NCI-H1694 (cell line): ENCODE measurements at places on chromosomes 2 and 18.

DNA sequence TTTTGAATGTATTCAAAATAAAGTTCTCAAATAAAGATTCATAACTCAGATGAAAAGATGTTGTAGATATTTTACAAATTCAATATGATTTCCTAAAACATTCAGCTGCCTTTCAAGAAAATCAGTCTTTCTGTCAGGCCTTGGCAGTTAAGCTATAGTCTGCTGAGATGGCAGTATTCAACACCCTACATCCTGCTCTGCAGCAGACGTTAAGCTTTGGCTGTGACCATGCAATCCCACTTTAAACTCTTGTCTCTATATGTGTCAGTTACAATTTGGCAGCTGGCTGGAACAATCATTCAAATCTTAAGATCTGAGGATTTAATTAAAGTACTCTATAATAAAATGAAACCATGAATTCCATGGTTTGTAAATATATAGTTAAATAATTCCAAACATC is 567.3 kb upstream of the ZNF804A start:
- no peak for DNase-seq

DNA sequence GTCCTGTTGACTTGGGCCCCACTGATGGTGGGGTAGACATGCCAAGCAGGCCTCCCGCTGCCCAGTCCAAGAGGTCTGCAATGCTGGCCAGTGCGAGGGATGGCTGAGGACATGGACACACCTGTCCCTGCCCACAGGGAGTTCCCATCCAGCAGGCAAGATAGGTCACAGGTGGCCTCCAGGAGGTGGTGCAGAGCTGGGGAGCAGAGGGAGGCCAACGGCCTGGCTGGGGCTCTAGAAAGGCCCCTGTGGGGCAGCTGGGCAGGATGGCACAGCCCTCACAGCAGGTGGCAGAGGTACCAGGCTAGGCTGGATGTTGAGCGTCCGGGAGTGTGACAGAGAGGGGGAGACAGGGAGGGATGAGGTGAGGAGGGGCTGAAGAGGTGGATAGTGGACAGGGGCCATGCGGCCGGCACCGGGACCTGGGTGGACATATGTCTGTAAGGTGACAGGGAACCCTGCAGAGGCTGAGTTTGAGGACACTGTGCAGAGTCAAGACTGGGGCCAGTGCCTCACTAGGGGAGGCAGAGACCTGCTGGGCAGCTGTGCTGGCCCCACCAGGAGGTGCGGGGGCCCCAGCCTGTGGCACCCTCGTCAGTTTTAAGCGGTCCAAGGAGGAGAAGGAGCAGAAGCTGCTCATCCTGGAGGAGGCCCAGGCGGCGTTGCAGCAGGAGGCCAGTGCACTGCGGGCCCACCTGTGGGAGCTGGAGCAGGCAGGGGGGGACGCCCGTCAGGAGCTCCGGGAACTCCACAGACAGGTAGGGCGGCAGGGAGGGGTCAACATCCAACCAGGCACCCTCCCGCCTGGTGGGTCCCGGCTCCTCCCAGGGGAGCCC is 34.3 kb upstream of the SNED1 start:
- DNase-seq, result no peak

DNA sequence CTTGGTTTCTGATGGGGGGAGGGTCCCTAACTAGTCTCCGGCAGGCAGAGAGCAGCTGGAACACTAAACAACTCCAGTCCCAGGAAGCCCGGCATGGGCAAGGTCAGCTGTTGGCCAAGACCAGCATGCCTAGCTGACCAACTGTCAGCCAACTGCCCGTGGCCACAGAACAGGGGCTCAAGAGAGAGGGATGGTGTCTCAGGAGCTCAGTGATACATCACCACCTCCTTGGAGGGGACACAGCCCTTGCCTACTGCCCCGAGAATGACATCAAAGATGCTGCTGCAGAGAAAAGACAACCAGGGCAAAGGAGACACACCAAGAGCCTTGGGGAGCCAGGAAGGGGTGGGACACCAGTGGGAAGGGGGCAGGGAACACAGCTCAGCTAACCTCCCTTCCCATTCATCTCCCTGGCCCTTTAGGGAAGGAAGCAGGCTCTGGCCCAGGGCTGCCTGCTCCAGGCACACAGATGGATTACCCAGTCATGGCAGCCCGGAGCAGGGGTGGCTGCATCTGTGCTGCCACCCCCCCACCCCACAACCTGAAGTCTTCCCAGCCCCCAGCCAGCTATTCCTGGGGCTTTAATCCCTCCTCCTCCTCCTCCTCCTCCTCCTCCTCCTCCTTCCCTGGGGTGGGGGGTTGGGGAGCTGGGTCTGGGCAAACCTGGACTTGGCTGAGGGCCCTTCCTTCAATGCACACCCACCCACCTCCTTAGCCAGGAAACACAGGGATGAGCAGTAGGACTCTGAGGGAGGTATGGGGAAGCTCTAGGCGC is 1.9 kb downstream of the BIN1 start:
- no peak for DNase-seq

DNA sequence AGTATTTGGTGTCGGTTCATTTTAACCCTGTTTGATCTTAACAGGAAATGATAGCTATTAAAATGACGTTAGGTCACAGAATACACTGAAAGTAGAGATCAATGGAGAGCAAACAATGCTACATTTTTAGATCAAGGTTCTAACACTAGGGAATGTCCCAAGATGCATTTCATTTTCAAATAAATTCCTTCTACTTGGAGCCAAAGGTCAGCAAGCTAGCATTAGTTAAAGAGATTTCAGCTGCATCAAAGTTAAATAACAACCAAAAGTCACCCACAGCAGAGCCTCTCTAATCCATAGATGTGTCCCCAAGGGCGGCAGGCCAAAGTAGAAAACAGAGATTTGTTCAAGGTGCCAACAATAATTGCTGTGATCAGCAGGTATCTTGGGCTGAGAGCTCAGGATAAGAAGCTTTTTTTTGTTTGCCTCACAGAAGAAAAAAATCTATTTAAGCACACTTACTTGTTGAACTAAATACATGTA is 1233.6 kb upstream of the TMEFF2 start:
- no peak for DNase-seq

- no peak for DNase-seq
Observed at GRCh38 chr2:149989447-149990063, 402.0 kb upstream of the MMADHC start.

DNA sequence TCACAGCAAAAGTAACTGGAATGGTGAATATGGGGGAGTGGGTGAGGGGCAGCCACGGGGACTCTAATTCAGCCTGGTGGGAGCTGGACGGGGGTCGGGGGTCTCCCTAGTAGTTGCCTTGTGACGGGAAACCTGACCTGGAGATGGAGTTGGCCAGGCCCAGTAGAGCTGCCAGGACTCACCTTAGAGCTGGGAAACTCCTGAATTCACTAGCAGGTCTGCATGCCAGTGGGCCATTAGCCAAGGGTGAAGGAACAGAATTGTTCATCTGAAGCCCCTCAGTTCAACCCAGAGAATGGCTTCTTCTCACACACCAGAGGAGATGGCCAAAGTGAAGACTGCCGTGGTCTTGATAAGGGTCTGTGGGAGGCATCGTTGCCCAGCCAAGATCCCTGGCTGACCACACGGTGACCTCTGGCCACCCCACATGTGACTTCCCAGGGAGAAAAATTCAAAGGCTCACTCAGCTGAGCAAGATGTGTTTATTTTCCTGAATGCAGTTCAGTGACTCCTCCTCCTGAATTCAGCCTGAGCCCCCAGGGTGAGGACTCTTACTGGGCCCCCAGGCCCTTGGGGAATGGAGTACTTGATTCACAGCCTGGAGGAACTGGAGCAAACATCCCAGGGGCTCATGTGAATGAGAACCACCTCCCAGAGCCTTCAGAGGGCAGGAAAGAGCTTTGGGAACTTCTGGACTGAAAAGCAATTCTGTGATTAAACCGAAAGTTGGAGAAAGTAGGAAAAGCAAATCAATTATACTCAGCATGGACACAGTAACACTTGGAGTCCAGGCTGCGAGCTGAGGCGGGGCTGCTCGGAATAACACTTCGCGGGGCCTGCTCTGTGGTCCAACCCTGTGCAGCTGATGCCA is 25.2 kb downstream of the MOCOS start:
- no peak for DNase-seq

DNA sequence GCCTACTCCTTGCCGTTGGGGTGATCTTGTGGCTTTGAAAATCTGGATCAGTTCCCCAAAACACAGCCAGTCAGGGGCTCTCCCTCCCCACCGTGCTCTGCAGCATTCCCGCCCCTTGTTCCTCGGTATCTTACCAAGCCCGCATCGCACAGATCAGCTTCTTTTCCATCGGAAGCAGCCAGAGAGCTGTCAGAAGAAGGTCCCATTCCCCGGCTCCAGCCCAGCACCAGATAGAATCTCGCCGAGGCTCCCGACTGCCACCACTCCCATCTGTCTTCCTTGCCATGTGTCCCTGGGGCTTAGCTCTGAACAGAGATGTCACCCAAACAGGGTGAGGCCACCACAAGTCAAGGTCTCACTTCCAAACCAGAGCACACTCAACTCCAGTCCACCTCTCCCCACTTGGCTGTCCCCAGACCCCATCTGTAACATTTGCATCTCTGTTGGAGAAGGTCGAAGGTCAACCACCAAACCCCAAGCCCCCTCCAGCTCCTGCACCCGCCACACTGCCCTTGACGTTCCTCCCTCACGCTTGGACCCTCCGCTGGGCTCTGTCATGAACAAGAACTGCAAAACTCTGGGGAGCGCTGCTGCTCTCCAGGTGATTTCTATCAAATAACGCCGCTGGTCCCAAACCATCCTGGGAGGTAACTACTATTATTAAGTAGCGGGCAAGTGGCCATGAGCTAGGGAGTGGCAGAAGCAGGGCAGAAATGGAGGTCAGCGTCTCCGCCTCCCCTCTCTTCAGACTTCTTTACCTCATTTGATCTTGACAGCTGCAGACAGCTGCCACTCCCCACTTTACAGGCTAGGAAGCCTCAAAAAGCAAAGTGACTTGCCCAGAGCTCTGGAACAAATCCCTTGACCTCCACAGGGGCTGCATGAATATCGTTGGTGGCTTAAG is 70.0 kb upstream of the TAF1B start:
- no peak for DNase-seq

DNA sequence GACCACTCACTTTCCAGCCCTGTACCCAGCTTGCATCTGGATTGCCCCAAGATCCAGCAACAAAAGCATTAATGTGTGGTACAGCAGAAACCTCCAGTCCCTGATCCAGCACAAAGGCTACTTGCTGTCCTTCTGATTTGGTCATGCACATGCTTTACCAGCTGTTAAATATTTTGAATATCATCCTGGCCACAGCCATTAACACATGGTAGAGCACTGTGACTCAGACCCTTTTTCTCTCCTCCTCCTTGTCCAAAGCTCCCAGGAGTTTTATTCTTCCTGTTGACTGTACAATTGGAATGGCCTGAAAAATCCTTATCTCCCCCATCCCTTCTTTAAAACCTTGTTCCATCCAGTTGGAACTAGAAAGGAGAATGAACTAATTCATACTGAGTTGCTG is 419.7 kb upstream of the TNP1 start:
- no peak for DNase-seq

GRCh38 chr2:164697688-164698461 is 76.6 kb upstream of the GRB14 start:
- peak; percentile 34 for DNase-seq

- no peak for DNase-seq
Observed at GRCh38 chr2:2166881-2167280, 164.2 kb downstream of the MYT1L start.

DNA sequence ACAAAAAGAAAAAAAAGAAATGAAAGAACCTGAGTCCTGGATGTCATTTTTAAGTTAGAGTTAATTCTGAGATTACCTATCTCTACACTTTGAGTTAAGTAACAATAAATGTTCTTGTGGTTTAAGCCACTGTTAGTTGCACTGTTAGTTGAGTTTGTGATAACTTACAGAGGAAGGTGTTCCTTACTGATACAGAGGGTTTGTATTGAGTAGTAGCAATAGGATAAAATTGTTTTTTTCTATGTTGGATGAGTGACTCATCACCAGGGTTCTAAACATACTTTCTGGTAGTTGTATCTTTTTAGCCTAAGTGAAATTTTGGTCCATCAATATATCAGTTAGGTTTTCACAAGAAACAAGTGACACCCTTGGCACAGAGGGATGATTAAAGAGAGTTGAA is 4.0 kb upstream of the LCLAT1 start:
- DNase-seq, result no peak

DNA sequence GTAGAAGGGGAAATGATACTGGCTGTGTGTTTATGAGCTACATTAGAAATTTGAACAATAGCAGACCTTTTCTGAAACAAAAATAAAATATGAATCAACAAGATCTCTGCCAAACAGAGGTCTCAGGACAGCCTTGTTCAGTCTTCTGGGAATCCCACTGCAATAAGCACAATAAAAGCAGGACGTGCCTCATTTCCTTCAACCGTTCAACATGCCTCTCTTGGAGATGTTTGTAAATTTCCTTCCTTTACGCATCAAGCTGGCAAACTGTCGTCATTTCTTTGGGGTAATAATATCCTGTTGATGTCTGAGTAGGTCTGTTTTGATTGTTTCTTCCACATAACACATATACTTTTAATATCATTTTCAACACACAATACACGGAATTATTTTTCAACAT is 77.2 kb downstream of the TCF4 start:
- no peak for DNase-seq

- no peak for DNase-seq
Observed at GRCh38 chr2:215845839-215846586, 167.3 kb downstream of the MREG start.

GRCh38 chr2:216148983-216149382 is 39.8 kb downstream of the XRCC5 start:
- DNase-seq, result no peak

DNA sequence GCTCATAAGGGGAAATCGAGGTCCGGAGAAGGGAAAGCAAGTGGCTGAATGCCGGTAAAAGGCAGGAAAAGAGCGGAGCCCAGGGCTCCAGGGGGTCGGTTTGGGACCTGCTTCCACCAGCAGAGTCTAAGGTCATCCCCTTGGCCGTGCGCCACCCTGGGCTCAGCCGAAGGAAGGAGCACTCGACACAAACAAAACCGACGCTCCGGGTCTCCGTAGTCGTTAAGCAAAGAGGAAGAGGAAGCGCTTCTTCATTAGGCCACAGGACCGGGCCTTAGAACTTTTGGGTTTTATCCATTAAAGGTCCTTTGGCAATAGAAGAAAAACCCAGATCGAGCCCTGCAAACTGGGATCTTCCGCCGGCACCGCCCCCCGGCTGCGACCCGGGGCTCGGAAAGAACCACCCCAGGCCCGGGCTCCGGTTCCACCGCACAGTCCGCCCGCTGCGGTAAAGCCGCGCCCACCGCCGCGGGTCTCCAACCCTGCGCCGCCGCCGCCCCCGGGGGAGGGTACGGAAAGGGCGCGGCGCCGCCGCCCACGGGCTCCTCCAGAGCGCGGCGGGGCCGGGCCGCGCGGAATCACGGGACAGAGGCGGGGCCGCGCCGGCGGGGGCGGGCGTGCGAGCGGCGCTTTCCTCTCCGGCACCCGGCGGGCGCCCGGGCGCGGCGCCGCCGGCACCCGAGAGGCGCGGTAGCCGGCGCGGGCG is at the start of gene TTL:
TSS of gene TTL (plus strand) at position 629 of the 706 bp plus-strand sequence. CDS start 189 bp downstream, outside the sequence.
- DNase-seq, result peak; percentile 56

- no peak for DNase-seq
Observed at GRCh38 chr2:136319237-136319636, 201.3 kb upstream of the CXCR4 start.

- no peak for DNase-seq
Observed at GRCh38 chr2:62938126-62938525, 112.5 kb upstream of the OTX1 start.
